ENCODE measurements at places on chromosomes 2 and 18. TPM values are rescaled to one million over a fixed set of nuclear protein-coding genes. Genes with fewer than 3 reads are reported as not detected.

Gene NEURL3
- 0.78 TPM for total RNA-seq

GRCh38 chr18:43484710-43485109 lies 207.4 kb upstream of the SYT4 start:
- DNase-seq, result no peak

Gene RAB27B
- total RNA-seq, result 13.4 TPM

- no peak for DNase-seq
Observed at GRCh38 chr2:28665041-28665704, 86.5 kb upstream of the PPP1CB start.

Gene NEMP2
- 10.2 TPM for total RNA-seq

Gene CHST10
- 22.1 TPM for total RNA-seq

- DNase-seq, result no peak
Observed at GRCh38 chr2:24021122-24021998, 11.5 kb downstream of the MFSD2B start.

DNA sequence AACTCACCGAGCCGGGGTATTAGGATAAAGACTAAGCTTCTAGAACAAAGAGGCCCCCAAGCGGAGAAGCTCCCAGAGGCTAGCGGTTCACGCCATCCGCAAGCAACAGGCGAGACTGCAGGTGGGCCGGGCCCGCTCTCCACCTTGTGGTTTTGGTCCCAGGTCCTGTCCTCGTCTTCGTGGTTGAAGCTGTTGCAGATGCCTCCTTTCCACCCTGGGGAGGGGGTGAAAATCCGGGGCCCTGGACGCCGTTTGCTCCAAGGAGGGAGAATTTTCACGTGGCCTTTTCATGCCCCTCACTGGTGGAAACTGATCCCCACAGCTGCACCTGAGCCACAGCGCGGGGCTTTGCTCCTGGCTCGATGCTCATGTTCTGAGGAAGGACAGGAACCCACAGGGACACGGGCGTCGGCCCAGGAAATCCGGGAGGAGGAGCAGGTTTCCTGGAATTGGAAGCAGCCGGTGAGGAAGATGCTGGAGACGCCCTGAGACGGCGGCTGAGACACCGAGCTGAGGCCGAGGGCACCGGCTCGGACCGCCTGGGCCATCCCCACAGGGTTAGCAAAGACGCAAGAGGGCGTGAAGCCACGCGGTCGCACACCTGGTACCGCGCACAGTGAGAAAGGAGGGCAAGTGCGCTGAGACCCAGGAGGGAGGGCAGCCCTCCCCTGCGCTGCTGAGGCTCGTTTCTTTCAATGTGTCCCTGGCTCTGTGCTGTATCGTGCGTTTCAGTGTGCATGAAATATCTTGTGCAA lies 54.7 kb upstream of the SALL3 start:
- DNase-seq, result no peak

DNA sequence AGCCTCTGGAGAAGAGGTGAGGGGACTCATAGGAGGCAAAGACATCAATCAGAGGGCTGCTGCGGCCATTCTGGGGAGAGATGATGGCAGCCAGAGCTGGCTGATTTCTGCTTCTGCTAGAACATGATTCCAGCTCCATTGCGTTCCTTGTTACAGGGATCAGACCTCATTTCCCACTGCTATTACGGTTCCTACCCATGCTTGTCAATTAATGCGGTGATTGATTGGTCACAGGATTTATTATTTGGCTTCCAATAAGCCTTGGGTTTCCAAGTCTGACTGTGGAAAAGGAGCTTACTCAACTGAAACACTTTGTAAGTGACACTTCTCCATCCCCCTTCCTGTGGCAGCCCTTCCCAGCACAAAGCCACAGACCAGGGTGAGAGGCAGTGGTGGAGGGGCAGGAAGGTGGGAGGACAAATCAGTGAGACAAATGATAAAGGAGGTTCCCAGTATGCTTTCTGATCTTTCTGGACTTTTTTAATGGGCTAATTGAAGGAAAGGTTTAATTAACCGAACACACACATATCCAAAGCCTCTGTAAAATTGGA lies 26.8 kb upstream of the CTLA4 start:
- DNase-seq, result no peak

GRCh38 chr18:48838921-48839818 lies 111.6 kb downstream of the SMAD7 start:
- DNase-seq, result no peak

Gene TMEM198
- 8.2 TPM for total RNA-seq

GRCh38 chr2:67872481-67872880 lies 190.3 kb downstream of the C1D start:
- DNase-seq, result no peak

DNA sequence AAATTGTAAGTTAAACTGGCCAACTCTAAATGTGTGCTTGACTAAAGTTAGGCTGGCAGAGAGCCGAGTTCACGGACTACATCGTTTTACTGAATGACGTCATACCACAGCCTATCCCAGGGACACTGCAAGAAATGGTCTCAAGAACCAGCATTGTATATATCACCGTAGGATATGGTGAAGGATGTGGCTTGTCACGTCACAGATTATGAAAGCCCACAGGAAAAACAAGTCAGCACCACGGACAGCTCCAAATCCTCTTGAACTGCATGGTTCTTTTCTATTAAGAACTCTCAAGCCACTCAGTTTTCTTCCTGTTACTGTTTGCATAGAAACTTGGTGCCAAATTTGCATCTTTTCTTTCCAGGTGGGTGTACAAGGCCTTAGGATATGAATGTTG lies 85.1 kb upstream of the ACAA2 start:
- peak; percentile 63 for DNase-seq

- DNase-seq, result no peak
Observed at GRCh38 chr2:38565333-38565732, 37.4 kb downstream of the HNRNPLL start.

- no peak for DNase-seq
Observed at GRCh38 chr2:25074826-25075225, 33.0 kb downstream of the EFR3B start.

GRCh38 chr2:240433973-240434727 lies 1.3 kb upstream of the GPC1 start:
- DNase-seq, result no peak

Gene HOXD13
- not detected for total RNA-seq

GRCh38 chr18:64986906-64987495 lies 763.8 kb upstream of the CDH7 start:
- no peak for DNase-seq

DNA sequence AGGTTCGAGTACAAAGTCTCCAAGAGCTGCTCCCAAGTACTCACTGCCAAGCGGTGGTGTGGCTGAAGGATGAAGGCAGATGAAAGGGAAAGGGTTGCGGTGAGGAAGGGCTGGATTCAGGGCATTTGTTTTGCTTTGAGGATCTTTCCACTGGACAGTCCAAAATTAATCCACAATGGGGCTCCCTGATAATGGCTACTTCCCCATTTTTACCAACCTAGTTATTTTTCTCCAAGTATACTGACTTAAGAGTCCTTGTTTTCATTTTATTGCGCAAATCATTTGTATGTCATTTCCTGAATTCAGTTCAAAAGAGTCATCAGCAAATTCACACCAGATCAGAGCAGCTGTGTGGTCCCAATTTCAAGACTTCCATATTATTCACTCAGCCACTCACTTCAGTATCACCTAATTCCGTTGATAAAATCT lies 464 bp upstream of the SESTD1 start:
- no peak for DNase-seq

DNA sequence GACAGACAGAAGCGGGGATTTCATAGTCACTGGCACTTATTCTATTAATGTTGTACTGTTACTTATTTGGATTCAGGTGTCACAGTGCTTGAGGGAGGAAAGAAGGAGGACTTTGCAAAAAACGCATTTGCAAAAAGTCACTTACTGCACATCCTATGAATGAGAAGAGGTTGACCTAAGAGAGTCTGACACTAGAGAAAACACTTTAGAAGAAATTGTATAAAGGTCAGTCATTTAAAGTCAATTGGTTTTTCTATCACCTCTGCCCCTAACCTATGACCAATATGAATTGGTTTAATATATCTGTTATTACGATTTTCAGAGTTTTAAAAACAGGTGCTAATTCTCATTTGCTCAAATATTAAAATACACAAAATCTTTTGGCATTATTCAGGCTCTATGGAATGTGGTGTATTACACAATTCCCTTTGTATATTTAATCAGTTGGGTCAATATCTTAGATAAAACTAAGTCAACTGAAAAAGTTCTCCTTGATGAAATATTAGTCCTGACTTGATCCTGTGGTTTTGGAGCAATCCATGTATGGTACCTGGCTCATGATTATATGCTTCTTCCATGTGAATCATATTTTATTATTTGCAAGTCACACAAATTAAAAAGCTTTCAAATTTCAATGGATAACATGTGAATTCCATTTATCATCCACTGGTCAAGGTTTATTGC lies 157.4 kb downstream of the CDH2 start:
- no peak for DNase-seq

Gene CAD
- total RNA-seq, result 59.7 TPM

- no peak for DNase-seq
Observed at GRCh38 chr2:20168048-20168726, 56.7 kb downstream of the SDC1 start.

DNA sequence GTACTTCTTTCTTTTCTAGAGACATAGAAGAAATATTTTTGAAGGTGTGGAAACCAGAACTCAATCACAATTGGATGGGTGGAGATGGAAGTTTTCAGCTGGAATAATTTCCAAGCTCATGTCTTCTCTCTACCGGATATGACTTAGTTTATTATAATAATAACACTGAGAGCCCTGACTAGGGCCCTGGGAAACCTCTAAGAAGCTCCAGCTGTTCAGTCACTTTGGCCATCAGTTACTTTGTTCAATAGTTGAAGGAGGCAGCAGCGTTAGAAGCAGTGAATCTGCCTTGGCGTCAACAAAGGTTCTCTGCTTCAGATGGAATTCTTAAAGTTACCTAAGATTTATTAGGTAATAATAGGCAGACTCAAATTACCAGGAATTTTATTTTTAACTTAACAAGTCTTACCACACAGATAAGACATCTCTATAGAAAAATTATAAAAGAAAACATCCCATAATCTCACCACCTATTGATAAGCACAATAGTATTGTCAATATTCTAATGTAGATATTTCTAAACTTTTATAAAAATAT lies 293.8 kb upstream of the CHAC2 start:
- DNase-seq, result no peak

Measured in progenitor cell of endocrine pancreas (in vitro differentiated cells).